Left lung (tissue), 14 donors: ENCODE measurements at places on chromosomes 7 and 10. TPM values are rescaled to one million over a fixed set of nuclear protein-coding genes. Genes with fewer than 3 reads are reported as not detected.

The BLNK gene
- 18.4 TPM for polyA plus RNA-seq

The TMEM176A gene
- 2.7 TPM for polyA plus RNA-seq

The MYO3A gene
- 3.9 TPM for polyA plus RNA-seq

DNA sequence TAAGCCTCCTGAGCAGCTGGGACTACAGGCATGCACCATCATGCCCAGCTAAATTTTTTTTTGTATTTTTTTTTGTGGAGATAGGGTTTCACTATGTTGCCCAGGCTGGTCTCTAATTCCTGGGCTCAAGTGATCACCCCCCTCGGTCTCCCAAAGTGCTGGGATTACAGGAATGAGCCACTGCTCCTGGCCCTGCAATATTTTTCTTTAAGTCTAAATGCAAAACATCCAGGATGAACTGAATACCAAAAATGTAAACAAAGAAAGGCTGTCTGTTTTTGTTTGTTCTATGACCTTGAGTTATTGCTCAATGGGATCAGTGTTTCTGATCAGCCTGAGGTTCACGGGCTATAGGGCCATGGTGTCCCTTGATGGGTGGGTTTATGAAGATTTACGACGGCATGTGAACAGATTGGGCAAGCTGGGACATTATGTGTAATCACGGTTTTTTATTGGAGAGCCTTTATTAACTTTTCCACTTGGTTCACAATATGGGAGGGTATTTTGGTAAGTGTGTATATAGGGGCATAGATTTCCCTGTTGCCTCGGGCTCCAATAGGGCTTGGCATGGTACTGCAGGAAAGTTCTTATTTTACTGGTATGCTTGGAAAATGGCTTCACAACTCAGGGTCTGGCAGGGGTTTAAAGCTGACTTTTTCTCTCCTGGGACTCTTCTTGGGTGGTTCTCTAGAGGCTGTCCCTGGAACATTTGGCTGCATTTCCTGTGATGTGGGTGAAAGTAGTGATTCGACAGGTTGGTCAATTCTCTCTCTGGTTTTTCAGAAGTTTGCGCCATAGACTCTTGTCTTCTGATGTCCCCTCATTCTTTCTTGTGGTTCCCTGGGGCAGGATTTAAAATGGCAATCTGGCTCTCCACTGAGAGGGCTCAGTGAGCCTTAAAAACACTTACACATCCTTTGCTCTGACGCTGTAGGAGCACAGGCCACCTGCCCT is 41.6 kb downstream of the MRPS33 start:
- DNase-seq: no peak

DNA sequence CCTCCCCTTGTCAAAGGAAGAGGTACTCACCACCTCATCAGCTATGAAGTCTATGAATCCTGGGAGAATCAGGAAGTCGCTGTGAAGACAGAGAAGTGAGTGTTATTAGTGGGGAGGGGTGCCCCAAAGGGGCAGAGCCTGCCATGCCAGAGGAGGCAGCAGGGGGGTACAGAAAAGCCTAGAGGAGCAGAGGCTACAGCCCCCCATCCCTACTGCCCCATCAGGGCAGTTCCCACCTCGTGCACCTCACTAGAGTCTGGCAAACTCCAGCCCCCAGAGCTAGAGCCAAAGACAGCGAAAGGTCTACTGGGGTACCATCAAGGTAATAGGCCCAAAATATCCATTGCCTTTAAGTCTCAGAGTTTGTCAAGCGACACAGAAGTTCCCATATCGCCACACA is 6.1 kb downstream of the IMPDH1 start:
- no peak for DNase-seq

- DNase-seq: no peak
These were observed 63.0 kb upstream of the SP4 start for GRCh38 chr7:21364801-21365271.
